ENCODE measurements at places on chromosomes 7 and 10.
A peak's percentile ranks its signal among the peaks of the same experiment; 100 is the strongest.

- no peak overlapping the region for H3K27ac ChIP-seq
- H3K4me1 ChIP-seq: no peaks in the 10 kb centered on the region
- H3K4me3 ChIP-seq: no peak overlapping the region
- no peaks in the 10 kb centered on the region for H3K27me3 ChIP-seq
Measured at GRCh38 chr7:91564541-91564940, 300.3 kb downstream of the FZD1 start.

GRCh38 chr7:112770051-112770450 lies 20.1 kb downstream of the TMEM168 start:
- no peaks in the 10 kb centered on the region for H3K36me3 ChIP-seq
- H3K27ac ChIP-seq: no peak overlapping the region
- no peak overlapping the region for H3K4me3 ChIP-seq
- no peak for DNase-seq

DNA sequence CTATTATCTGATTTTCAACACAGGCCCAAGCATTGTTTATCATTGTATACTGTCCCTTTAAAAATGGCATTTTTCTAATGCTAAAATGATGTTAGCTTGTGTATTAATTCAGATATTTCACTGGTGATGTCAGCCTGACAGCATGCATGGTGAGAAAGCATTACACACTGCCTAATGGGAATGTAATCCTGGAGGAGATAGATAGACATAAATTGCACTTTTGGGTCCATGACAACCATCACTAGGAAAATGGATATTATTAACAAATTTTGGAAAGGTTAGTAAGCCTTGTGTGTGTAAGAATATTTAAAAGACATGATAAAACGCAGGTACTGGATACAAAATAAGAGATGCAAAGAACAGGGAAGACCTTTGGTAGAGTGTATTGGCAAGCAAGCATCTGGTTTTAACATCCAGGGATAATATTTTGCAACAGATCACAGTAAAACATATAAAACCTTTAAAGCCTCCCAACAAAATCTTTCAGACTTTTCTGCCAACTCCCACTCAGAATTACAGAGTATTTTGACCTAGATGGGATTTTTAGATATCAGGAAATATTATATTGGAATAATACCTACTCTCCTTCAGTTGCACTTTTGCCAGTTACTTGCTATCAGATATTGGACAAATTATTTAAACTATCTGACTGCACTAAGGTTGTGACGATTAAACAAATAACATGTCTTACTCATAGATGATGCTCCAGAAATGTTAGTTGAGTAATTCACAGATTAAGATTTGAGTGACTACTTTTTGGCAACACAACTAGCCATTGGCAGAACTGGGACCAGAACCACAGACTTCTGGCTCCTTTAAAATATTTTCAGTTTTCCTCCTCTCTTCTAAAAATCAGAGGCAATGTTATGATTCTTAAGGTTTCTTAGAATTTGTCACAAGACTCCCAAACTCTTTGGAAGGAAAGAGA lies 291.6 kb upstream of the SEMA3C start:
- no peak overlapping the region for H3K4me3 ChIP-seq
- H3K27me3 ChIP-seq: no peaks in the 10 kb centered on the region
- no peak overlapping the region for H3K27ac ChIP-seq
- H3K36me3 ChIP-seq: no peaks in the 10 kb centered on the region
- DNase-seq: no peak

DNA sequence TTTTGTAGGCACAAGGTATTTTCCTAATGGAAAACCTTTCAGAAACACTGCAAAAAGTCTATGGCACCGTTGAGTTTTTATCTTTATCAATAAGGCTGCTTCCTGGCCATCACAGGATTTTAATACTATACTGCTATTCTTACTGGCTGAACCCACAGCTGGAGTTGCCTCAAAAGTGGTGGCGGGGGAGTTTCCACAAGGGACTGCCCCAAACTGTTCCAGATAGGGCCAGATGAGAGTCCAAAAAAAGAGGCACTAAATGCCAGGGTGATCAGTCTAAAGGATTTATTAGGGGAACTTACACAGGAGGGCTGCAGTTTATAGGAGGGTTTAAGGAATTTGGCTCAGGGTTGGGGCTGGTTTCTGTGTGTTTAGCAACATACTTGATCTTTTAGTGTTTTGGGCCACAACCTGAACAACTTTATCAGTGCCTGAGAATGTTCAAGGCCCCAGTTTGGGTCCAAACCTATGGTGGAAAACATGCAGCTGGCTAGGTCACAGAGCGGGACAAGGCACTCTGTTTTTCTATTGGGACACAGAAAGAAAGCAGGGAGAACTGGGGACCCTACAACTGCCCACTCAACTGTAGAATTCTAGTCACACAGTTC lies 41.4 kb downstream of the STAM start:
- no peak overlapping the region for H3K27ac ChIP-seq
- H3K4me3 ChIP-seq: no peak overlapping the region
- H3K36me3 ChIP-seq: peaks cover 13% of the 10 kb centered on the region

DNA sequence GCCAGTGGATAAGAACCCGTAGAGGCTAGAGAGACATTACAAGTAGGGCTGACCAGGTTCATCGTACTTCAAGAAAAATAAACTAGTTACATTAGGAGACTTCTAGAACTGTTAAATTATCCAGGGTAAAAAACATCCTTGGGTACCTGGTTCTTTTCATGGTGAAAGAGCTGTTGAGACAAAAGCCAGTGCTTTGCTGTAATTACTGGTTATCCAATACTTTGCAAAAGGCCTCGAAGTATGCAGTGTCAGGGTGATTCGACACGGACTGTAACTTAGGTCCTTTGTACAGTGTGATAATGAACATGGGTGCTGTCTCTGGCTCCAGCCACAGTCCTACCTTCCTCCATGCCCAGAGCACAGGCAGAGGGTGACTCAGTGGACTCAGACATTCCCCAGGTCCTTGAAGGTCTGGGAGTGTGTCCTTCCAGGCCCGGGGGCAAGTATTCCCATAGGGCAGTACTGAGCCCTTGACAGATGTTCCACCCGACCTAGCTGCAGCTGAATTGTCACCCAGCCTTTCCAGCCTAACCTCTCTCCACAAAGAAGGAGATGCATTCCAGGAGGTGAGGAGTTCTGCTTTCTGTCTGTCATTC lies 123.6 kb upstream of the TMEM72 start:
- DNase-seq: no peak
- no peak overlapping the region for H3K4me3 ChIP-seq
- no peaks in the 10 kb centered on the region for H3K4me1 ChIP-seq
- no peak overlapping the region for H3K27ac ChIP-seq

- no peak overlapping the region for H3K4me3 ChIP-seq
- H3K27ac ChIP-seq: no peak overlapping the region
- DNase-seq: no peak
Measured at GRCh38 chr10:22366771-22367170, 21.5 kb downstream of the SPAG6 start.

- no peaks in the 10 kb centered on the region for H3K27me3 ChIP-seq
- no peak overlapping the region for H3K4me3 ChIP-seq
- H3K27ac ChIP-seq: no peak overlapping the region
- H3K4me1 ChIP-seq: no peaks in the 10 kb centered on the region
- no peaks in the 10 kb centered on the region for H3K36me3 ChIP-seq
- no peak for DNase-seq
Measured at GRCh38 chr10:36344240-36345174, 702.4 kb upstream of the FZD8 start.

GRCh38 chr7:51121931-51122425 lies 194.6 kb downstream of the COBL start:
- H3K27ac ChIP-seq: peak overlapping the region; percentile 93
- peak; percentile 49 for DNase-seq
- no peaks in the 10 kb centered on the region for H3K27me3 ChIP-seq
- H3K4me1 ChIP-seq: peaks cover 19% of the 10 kb centered on the region
- no peaks in the 10 kb centered on the region for H3K36me3 ChIP-seq

DNA sequence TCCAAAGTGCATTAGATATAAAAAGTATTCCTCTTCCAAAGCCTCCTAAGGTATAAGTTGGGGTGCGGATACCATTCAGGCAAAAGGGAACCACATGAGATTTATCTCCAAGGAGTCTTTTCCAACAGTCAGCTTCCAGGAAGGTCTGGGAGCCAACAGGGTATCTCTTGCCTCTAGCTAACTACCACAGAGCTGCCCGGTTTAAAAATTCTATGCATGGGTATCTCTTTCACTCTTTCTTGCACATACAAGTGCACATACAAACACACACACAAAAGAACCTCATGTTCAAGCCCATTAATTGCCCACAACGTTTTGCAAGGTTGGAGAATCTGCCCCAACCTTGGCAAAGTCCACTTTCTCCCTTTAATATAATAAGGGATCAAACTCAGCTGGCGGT lies 80.7 kb downstream of the CDK6 start:
- H3K27me3 ChIP-seq: no peaks in the 10 kb centered on the region
- H3K36me3 ChIP-seq: no peaks in the 10 kb centered on the region
- no peak overlapping the region for H3K4me3 ChIP-seq
- H3K4me1 ChIP-seq: peaks cover 18% of the 10 kb centered on the region
- no peak for DNase-seq

- H3K4me1 ChIP-seq: no peaks in the 10 kb centered on the region
- H3K4me3 ChIP-seq: no peak overlapping the region
- no peak overlapping the region for H3K27ac ChIP-seq
- no peak for DNase-seq
- H3K36me3 ChIP-seq: no peaks in the 10 kb centered on the region
- H3K27me3 ChIP-seq: no peaks in the 10 kb centered on the region
Measured at GRCh38 chr7:15853832-15854470, 167.5 kb upstream of the MEOX2 start.

GRCh38 chr10:89171263-89171872 lies 35.7 kb downstream of the CH25H start:
- H3K27ac ChIP-seq: no peak overlapping the region
- DNase-seq: no peak
- no peaks in the 10 kb centered on the region for H3K27me3 ChIP-seq
- no peaks in the 10 kb centered on the region for H3K4me1 ChIP-seq

- no peaks in the 10 kb centered on the region for H3K36me3 ChIP-seq
- H3K27ac ChIP-seq: no peak overlapping the region
- H3K4me3 ChIP-seq: no peak overlapping the region
- no peak for DNase-seq
- H3K27me3 ChIP-seq: no peaks in the 10 kb centered on the region
- H3K4me1 ChIP-seq: no peaks in the 10 kb centered on the region
Measured at GRCh38 chr7:91344911-91345310, 80.7 kb downstream of the FZD1 start.

- H3K4me3 ChIP-seq: no peak overlapping the region
- peaks cover 2% of the 10 kb centered on the region for H3K4me1 ChIP-seq
- H3K27me3 ChIP-seq: no peaks in the 10 kb centered on the region
- no peak overlapping the region for H3K27ac ChIP-seq
- H3K36me3 ChIP-seq: peaks cover 14% of the 10 kb centered on the region
- no peak for DNase-seq
Measured at GRCh38 chr10:62057359-62057758, 155.9 kb downstream of the ARID5B start.

DNA sequence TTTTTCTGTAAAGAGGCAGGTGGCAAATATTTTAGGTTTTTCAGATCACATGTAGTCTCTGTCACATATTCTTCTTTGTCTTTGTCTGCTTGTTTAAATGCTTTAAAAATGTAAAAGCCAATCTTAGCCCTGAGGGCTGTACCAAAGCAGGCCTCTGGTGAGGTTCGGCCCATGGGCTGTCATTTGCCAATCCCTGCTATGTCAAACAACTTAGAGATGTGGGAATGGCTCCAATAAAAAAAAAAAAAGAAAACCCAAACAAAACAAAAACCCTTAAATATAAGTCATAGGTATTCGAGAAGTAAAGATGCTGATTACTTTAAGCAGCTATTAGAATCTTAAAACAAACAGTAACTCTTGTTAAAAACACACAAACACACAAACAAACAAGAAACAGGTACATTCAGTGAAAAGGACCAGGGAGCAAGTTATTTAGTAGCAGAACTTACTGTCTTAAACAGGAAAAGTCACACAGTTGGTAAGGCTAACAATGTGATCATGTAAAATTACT lies 61.4 kb upstream of the NAMPT start:
- no peak overlapping the region for H3K27ac ChIP-seq
- no peak overlapping the region for H3K4me3 ChIP-seq
- H3K27me3 ChIP-seq: no peaks in the 10 kb centered on the region
- H3K36me3 ChIP-seq: no peaks in the 10 kb centered on the region
- no peaks in the 10 kb centered on the region for H3K4me1 ChIP-seq

GRCh38 chr7:80748363-80749042 lies 110.1 kb downstream of the CD36 start:
- no peaks in the 10 kb centered on the region for H3K4me1 ChIP-seq
- no peaks in the 10 kb centered on the region for H3K36me3 ChIP-seq
- DNase-seq: no peak
- no peak overlapping the region for H3K4me3 ChIP-seq
- H3K27ac ChIP-seq: no peak overlapping the region

- H3K27ac ChIP-seq: no peak overlapping the region
- H3K36me3 ChIP-seq: no peaks in the 10 kb centered on the region
- H3K4me3 ChIP-seq: no peak overlapping the region
- H3K27me3 ChIP-seq: no peaks in the 10 kb centered on the region
- no peaks in the 10 kb centered on the region for H3K4me1 ChIP-seq
Measured at GRCh38 chr7:41573015-41573414, 129.9 kb downstream of the INHBA start.

GRCh38 chr7:77427996-77428603 lies 12.0 kb upstream of the GSAP start:
- DNase-seq: no peak
- H3K27me3 ChIP-seq: no peaks in the 10 kb centered on the region
- no peak overlapping the region for H3K4me3 ChIP-seq
- H3K27ac ChIP-seq: no peak overlapping the region
- H3K36me3 ChIP-seq: no peaks in the 10 kb centered on the region
- no peaks in the 10 kb centered on the region for H3K4me1 ChIP-seq

- no peaks in the 10 kb centered on the region for H3K36me3 ChIP-seq
- peak; percentile 40 for DNase-seq
- H3K4me1 ChIP-seq: peaks cover 23% of the 10 kb centered on the region
- no peaks in the 10 kb centered on the region for H3K27me3 ChIP-seq
- no peak overlapping the region for H3K4me3 ChIP-seq
- no peak overlapping the region for H3K27ac ChIP-seq
Measured at GRCh38 chr10:50512743-50513416, 110.9 kb downstream of the SGMS1 start.

GRCh38 chr10:8060704-8061121 lies 6.2 kb downstream of the GATA3 start:
- H3K4me3 ChIP-seq: peak overlapping the region; percentile 47
- DNase-seq: no peak
- peaks cover 82% of the 10 kb centered on the region for H3K36me3 ChIP-seq
- peak overlapping the region; percentile 98 for H3K27ac ChIP-seq
- H3K4me1 ChIP-seq: peaks cover 42% of the 10 kb centered on the region

DNA sequence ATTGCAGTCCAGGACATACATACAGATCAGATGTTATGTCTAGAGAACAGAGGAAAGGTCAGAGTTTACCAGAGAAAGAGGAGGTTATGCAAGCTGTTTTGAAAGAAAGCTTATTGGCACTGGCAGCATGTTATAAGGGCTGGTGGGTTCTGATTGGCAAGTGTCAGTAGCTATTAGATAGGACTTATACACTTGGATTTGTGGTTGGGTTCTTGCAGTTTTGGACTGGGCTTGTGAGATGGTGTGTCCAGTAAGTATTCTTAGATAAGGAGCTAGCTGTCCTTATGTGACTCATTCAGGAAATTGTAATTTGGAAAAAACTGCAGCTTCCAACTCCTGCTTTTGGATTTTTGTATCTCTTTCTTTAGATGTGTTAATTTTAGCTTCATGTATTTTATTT lies 130.7 kb upstream of the NAMPT start:
- H3K4me3 ChIP-seq: no peak overlapping the region
- H3K27me3 ChIP-seq: no peaks in the 10 kb centered on the region
- no peaks in the 10 kb centered on the region for H3K36me3 ChIP-seq
- H3K4me1 ChIP-seq: no peaks in the 10 kb centered on the region
- H3K27ac ChIP-seq: no peak overlapping the region
